ENCODE measurements at places on chromosomes 1 and 21.

GRCh38 chr1:204398197-204399125 is 13.2 kb downstream of the PPP1R15B start:
- no peak for DNase-seq

DNA sequence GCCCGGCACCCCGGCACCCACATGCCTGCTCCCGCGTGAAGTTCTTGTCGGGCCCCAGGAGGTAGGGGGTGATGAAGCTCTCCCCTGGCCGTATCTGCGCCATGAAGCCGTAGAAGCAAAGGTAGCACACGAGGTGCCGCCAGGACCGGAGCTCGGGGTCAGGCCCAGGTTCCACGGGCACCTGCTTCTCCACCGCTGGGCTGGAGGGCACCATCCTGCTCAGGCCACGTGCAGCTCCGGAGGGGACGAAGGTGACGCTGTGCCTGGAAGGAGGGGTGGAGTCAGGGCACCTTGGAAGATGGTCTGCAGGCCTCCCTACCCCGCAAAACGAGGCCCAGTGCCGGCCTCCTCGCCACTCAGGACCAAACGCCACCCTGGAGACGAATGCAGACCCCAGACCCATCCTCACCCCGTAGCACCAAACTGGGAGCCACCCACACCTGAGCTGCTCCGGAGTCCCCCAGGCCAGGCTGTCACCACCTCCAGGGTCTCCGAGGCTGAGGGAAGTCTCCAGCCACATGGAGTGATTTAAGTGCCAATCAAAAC is 4.4 kb downstream of the SLC19A1 start:
- peak; percentile 72 for DNase-seq

DNA sequence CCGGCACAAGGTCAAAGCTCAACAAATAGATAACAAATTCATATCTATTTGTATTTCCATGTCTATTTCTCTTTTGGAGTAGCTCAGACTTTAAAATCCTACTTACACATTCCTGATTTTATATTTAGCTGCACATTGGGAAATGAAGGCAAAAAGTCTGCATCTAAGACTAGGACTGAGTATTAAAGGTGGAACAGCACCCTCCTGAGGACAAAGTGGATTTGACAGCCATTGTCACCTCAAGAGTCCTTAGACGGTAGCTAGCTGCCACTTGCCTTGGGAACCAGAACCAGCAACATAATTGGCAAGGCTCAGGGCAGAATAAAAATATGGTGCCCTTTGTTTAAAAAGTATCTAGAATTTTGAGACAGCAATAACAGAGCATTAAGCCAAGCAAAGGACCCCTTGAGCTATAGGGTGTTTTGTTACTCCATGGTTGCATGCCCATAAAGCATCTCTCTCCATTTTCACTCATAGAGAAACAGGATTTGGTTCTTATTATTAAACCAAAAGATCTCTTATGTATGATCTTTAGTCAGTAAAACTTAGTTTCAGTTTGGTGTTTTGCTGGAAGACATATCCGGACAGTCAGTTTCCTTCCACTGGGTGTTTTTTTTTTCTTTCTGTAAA is 30.0 kb upstream of the SGIP1 start:
- DNase-seq, result no peak

GRCh38 chr1:25148673-25149300 is 83.5 kb downstream of the SYF2 start:
- DNase-seq, result no peak

- DNase-seq, result no peak
These were observed 11.3 kb downstream of the ZNF362 start for GRCh38 chr1:33267468-33268205.

DNA sequence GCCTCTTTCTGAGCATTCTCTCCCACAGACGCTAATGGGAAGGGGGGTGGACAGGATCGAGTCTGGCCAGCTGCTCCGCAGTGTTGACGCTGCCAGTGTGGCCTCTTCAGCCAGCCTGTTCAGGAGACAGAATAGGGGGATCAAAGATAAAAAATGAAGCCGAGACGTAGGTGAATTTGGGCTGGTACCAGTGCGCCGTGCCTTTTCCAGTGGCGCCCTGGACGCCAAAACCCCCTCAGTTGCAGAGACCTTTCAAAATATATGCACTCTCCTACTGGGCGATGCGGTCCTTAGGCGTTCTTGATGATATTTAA is 1.1 kb downstream of the TTC3 start:
- no peak for DNase-seq

Data from lower leg skin (tissue), 4 donors.